ENCODE measurements at places on chromosomes 11 and 22.

DNA sequence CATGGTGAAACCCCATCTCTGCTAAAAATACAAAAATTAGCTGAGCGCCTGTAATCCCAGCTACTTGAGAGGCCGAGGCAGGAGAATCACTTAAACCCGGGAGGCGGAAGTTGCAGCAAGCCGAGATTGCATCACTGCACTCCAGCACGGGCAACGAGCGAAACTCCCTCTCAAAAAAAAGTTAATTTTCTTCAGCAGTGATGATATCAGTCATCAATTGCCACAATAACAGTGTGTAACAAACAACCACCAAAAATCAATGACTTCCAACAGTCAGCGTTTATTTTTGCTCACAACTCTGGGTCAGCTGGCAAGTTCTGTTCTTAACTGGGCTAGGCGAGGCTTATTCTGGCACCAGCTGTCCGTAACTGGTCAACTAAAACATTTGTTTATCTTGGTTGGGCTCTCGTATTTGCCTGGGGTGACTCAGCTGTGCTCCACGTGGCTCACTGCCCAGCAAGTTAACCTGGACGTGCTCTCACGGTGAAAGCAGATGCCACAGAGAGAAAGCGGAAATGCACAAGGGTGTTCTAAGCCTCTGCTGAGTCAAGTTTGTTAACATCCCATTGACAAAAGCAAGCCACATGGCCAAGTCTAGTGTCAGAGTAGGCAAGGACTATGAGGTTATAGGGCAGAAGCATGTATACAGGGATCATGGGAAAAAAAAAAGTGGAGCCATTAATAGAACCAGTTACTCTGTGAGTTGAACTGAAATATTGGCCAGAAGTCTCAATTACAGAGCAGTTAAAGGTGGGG, 52.1 kb downstream of the LHFPL7 start:
- DNase-seq = no peak

DNA sequence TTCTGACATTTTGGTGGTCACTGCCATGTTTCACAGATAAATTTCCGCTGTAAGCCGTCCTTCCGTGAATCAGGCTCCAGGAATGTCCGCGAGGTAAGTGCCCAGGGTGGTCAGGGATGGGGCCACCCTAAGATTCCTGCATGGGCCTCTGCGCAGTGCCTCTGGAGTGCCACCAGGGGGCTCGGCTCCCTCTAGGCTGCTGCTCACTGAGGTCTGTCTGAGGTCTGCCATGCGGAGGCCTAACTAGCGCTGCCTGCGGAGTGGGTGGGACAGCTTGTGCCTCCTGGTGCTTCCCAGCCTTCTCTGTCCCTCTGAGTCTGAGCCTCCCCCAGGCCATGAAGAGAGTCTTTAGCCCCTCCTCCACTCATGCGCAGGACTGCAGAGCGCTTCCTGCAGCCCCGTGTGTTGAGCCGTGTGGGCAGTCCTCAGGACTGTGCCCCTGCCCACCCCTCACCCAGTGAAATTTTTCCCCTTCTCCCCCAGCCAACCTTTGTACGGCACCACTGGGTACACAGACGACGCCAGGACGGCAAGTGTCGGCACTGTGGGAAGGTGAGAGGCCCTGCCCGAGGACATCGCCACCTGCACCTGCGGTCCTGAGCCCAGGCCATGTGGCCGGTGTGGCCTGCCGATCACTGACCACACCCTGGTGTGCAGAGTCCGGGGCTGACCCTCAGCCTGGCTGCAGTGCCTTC, 11.9 kb upstream of the MDK start:
- no peak for DNase-seq

GRCh38 chr11:85663080-85663752, 1.7 kb downstream of the CREBZF start:
- DNase-seq = no peak

GRCh38 chr11:78208257-78209165, 19.8 kb downstream of the USP35 start:
- DNase-seq = no peak

- DNase-seq = no peak
Measured at GRCh38 chr11:34206407-34207300, 101.2 kb downstream of the NAT10 start.

DNA sequence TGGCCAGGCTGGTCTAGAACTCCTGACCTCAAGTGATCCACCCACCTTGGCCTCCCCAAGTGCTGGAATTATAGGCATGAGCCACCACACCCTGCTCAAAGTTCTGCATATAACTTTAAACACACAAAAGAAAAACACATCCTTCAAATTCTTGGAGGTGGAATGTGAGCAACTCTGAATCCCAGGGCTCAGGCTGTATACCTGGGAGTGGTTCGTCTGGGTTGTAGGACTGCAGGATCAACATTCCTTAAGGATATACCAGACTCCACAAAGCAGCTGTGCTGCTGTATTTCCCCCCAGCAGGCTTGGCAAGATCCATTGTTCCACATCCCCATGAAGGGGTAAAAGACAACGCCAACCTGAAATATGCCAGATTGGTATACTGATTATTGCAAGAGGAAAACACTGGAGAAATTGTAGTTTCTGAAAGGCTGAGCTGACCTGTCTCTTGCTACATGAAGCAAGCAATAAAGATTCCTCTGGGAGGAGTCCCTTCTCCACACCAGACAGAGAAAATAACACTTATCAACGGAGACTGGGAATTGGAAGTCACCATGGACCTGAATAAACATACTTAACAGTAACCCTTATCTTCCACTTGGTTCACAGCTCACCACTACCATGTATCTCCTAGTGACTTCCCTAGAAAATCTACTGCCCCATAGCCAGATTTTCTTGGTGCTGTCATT, 12.2 kb upstream of the RPS3 start:
- no peak for DNase-seq

Measured in stimulated activated CD8-positive, alpha-beta memory T cell treated with anti-CD3 and anti-CD28 coated beads, Interleukin-15, amount 100 ng/mL, for 1 hour (primary cell).